ENCODE measurements at places on chromosomes 6 and 20.

DNA sequence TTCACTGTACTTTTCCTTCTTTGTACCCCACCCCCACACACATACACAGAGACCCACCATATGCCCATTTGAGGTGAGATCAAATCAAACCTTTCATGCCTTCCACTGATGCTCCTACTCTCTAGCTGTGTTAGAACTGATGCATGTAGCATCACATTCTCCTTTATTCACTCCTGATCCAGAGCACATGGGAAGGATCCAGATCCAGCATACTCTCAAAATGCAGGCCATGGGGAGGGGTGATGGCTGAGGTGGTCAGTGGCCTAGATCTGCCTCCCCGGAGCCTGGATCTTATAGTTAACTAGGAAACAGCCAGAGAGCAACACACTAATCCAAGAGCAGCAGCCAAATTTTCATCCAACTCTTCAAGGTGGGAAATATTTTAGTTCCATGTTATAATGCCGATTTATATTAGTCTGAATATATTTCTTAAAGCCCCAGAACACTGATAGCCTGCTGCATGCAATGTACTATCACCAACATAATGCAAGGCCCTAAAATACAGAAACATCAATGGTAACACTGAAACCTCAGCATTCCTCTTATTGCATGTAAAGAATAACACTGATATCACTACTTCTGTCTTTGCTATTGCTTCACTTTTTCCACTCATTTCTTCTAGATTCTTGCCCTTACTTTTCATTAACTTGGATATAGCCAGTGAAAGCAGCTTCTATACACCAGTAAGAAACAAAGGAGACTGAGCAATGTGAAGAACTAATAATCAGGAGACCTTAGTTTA lies 126.8 kb upstream of the BEND6 start:
- no peak for DNase-seq

- no peak for DNase-seq
Observed at GRCh38 chr6:11865680-11866300, 87.2 kb upstream of the ADTRP start.

GRCh38 chr6:47922391-47922790 lies 140.6 kb downstream of the OPN5 start:
- no peak for DNase-seq

- DNase-seq = peak; percentile 36
Observed at GRCh38 chr6:31401403-31401802, 2.0 kb upstream of the MICA start.

- DNase-seq = peak; percentile 41
Observed at GRCh38 chr20:34240693-34241615, at the start of gene ASIP. ASIP (plus strand) TSS chr20:34241423; CDS start chr20:34260375, 18,952 bp downstream.

GRCh38 chr20:18999086-18999485 lies 185.5 kb downstream of the SCP2D1 start:
- no peak for DNase-seq

- no peak for DNase-seq
Observed at GRCh38 chr6:1627827-1628560, 18.3 kb downstream of the FOXC1 start.

- peak; percentile 50 for DNase-seq
Observed at GRCh38 chr6:123962508-123962907, 158.8 kb downstream of the NKAIN2 start.

- no peak for DNase-seq
Observed at GRCh38 chr6:119446609-119447008, 97.0 kb upstream of the MAN1A1 start.

- peak; percentile 6 for DNase-seq
Observed at GRCh38 chr6:52497652-52498408, 77.7 kb downstream of the EFHC1 start.

DNA sequence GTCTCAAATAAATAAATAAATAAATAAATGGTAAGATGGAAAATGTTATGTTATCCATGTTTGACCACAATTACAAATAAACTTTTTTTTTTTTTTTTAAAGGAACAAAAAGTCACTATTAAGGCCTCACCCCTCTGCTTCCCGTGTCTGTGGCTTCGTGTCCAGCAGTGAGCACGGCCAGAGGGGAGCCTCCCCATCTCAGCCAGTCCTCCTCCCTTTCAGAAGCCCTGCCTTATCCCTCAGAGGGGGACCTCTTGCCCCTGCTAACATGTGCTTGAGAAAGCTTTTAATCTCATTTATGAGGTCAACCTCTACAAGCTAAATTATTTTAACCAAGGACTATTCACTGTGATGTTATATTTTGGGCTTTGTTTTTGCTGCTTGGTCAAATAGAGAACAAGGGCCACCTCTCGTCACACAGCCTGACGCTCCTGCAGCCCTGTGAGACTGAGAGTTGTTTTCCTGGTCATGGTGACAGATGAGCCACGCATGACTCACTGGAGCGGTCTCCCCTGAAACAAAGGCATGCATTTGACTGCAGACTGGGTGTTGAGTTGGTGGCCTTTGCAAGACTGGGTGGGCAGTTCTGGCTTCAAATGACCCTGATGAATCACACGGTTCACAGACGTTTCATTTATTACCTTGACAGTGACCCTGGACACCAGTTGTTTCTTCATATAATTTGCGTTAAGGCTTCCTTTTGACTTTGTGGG lies 131.8 kb downstream of the TIAM2 start:
- no peak for DNase-seq

- DNase-seq = no peak
Observed at GRCh38 chr6:21902628-21903169, 309.1 kb downstream of the SOX4 start.

- peak; percentile 50 for DNase-seq
Observed at GRCh38 chr20:47392015-47392720, 35.7 kb upstream of the ZMYND8 start.

- peak; percentile 32 for DNase-seq
Observed at GRCh38 chr6:30323806-30324205, 2.9 kb upstream of the TRIM39 start.

GRCh38 chr6:155216312-155217046 lies 47.3 kb upstream of the CLDN20 start:
- no peak for DNase-seq

DNA sequence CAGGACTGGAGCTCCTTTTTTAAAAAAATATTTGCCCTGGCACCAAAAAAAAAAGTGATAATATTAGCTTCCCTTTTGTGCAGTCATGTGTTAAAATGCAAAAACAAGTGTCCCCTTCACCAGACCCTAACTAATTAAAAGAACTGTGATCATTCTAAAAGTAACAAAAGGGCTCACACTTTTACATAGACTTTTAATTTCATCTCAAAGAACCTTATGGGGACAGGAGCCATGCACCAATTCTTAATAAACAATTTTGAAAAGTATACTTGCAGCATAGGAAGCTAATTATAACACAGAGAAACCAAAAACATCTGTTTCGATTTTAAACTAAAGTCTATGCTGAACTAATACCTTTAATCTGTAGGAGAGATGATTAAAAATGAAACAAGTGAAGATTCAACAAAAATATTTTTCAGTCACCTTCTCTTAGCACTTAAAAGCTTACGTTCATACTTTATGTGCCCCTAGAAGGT lies 17.3 kb downstream of the STX7 start:
- no peak for DNase-seq

DNA sequence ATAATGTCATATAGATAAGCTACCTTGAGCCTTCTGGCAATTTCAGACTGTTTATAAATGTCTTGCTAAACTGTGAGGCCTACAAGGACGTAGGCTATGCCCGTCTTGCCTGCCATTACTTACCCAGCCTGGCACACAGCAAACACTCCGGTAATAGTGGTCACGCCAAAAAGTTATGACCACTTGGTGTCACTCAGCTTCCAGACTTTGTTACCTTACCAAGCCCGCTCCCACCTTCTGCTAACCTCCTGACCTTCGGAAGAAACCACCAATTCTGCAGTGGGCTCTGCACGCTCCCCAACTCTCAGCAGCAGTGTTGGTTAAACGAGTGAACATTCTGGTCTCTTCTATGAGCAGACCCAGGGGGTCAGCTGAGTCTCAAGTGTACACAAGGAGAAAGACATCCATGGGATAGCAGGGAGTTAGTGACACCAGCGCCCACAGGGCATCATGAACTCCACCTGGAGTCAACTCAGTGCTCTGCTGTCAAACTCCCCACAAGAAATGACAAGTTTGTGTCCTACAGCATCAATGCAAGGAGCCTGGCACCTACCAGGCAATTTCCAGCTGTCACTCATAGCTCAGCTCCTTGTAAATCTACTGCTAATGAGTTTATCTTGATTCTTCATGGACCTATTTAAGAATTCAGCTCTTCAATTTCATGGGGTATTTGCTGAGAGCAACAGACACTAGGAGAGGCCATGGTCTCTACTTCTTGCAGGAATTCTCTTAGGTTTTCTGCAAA lies 119.9 kb downstream of the TTLL2 start:
- DNase-seq = no peak

DNA sequence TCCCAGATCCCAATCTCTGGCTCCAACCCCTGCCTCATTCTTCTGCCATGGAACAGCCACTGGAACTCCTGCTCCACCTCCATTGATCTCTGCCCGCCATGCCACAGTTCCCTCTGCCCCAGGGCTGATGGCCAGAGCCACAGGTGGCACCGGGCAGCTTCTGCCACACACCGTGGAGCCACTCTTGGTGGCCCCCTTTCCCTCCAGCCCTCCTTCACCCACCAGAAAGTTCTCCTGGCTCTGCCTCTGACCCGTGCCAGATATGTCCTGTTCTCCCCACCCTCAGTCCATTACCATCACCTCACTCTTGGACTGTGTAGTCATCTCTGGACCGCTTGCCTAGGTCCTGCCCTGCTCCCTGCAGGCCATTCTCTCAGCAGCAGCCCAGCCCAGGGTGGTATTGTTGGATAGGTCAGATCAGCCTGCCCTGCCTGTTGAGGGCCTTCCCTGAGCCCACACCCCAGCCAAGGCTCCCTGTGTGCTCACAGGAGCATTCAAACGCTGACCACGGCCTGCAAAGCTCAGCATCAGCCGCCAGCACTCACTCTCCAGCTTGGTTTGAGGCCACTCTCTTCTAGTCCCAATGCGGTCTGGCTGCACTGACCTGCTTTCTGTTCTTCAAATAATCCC lies 16.8 kb upstream of the SYNDIG1 start:
- DNase-seq = no peak

- DNase-seq = no peak
Observed at GRCh38 chr6:128655978-128656498, 135.6 kb upstream of the PTPRK start.

- DNase-seq = peak; percentile 27
Observed at GRCh38 chr6:139568151-139568955, 193.9 kb upstream of the CITED2 start.

- peak; percentile 65 for DNase-seq
Observed at GRCh38 chr6:26660000-26660361, 435 bp upstream of the ZNF322 start.

- no peak for DNase-seq
Observed at GRCh38 chr6:139107051-139107450, 27.8 kb upstream of the HECA start.

- DNase-seq = peak; percentile 59
Observed at GRCh38 chr6:125858427-125859320, 67.9 kb downstream of the NCOA7 start.

GRCh38 chr6:54640911-54641310 lies 205.7 kb upstream of the FAM83B start:
- no peak for DNase-seq

GRCh38 chr20:62492711-62493110 lies 16.9 kb upstream of the GATA5 start:
- DNase-seq = no peak

GRCh38 chr6:119105282-119105681 lies 26.8 kb upstream of the FAM184A start:
- no peak for DNase-seq

DNA sequence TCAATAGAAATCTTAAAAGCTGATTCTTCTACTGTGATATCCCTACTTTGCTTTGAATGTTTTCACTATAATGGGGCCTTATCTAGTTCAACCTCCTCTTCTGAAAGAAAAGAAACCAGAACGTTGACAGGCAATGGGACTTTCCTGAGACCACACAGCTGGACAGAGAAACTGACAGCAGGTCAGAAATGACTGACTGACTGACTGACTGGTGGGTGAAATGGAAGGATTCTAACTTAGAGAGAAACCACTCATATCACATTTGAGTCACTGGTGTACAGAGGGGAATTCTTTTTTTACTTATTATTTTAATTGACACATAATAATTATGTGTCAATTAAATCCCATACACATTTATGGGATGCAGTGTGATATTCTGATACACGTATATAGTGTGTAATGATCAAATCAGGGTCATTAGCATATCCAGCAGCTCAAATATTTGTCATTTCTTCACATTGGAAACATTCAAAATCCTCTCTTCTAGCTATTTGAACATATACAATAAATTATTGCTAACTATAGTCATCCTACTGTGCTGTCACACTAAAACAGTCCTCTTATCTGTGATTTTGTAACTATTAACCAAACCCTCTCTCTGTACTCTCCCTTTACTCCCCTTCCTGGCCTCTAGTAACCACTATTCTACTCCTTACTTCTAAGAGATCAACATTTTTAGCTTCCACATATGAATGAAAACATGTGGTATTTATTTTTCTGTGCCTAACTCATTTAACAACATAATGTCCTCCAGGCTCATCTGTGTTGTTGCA lies 64.8 kb upstream of the NRSN1 start:
- no peak for DNase-seq

DNA sequence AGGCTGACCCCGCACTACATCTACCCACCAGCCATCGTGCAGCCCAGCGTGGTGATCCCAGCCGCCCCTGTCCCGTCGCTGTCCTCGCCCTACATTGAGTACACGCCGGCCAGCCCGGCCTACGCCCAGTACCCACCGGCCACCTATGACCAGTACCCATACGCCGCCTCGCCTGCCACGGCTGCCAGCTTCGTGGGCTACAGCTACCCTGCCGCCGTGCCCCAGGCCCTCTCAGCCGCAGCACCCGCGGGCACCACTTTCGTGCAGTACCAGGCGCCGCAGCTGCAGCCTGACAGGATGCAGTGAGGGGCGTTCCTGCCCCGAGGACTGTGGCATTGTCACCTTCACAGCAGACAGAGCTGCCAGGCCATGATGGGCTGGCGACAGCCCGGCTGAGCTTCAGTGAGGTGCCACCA lies 16.4 kb downstream of the RBM38 start:
- DNase-seq = no peak

- DNase-seq = no peak
Observed at GRCh38 chr20:36132802-36133211, 21.7 kb upstream of the EPB41L1 start.

DNA sequence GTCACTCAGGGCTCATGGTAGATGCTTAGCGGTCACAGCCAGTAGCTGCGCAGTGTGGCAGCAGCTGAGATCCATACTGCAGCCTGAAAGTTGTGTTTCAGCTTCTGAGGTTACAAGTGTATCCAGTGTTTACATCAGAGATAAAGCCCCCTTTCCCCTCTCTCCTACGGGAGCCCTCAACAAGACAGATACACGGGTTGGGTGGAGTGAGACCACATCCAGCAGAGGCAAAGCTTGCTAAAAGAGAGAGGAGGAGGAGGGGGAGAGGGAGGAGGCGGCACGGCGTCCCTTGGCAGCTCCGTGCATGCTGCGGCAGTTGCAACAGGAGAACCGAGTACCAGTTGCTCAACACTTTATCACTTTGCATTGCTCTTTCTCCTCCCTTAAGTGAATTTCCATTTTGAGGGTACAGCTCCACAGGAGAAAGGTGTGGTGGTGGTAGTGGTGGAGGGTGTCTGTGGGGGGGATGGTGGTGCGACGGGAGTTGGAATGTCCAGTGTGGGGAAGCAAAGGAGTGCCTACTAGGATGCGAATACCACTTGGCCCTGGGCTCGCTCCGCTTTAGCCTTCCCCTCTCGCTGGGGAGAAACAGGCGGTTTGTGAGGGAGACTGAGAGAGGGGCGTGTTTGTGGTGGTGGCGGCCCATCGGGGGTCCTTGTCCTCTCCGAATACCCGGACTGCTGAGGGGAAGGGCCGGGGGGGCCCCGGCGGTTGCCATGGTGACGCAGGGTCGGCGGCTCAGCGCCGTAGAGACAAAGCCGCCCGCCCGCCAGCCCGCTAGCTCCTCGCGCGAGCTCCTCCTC lies 405 bp upstream of the RNF182 start:
- DNase-seq = no peak
